ENCODE measurements at places on chromosomes 1 and 21. TPM values are rescaled to one million over a fixed set of nuclear protein-coding genes. Genes with fewer than 3 reads are reported as not detected.

RIIAD1 gene
- total RNA-seq = not detected

SMAP2 gene
- total RNA-seq = 34.9 TPM

NPL gene
- 4.2 TPM for total RNA-seq

FAM131C gene
- 1.4 TPM for total RNA-seq

C1orf185 gene
- total RNA-seq = not detected

LIN28A gene
- total RNA-seq = under 0.01 TPM

HCN3 gene
- 1.8 TPM for total RNA-seq

TMEM240 gene
- 0.83 TPM for total RNA-seq

- no peak for DNase-seq
Observed at GRCh38 chr1:174912264-174912663, 87.5 kb upstream of the CACYBP start.

GRCh38 chr1:27141266-27142003 is 13.5 kb downstream of the SLC9A1 start:
- no peak for DNase-seq

- DNase-seq = peak; percentile 90
Observed at GRCh38 chr1:162908780-162909179, 47.8 kb upstream of the CCDC190 start.

DNA sequence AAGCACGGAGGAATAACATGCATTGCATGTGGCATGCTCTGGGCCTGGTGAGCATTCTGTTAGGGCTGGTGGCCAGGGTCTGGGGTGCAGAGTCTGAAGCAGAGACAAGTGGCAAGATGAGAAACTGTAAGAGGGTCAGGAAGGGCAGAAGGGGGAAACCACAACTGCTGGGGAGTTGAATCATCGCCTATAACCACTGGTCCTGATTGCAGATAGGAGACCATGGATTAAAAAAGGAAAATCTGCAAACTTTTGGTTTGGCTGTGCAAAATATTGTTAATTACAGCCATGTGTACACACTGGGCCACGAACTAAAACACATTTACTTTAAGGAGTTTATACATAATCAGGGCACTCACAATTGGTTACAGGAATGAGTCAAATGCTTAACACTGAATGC is 76.6 kb downstream of the TGFBR3 start:
- peak; percentile 37 for DNase-seq

- no peak for DNase-seq
Observed at GRCh38 chr1:15475752-15476314, at the start of gene CELA2B. CELA2B (plus strand) TSS chr1:15476104; CDS start chr1:15476126, 22 bp downstream.

DNA sequence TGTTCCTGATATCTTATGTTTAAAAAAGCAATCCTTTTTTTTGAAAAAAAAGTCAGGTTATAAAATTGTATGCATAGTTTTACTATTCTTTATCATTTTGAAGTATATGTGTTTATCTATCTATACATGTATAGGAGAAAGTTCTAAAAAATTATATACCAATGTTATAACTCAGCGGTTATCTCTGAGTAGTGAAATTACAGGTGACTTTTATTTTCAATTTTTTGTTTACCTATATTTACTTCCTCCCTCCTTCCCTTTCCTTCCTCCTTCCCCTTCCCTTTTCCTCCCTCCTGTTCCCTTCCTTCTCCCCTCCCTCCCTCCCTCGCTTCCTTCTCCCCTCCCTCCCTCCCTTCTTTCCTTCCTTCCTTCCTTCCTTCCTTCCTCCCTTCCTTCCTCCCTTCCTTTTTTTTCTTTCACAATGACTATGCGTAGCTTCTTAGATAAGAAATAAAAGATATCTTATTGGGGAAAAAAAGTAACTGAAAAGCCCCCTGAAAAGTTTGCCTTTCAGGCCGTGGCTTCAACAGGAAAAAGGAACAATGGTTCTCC is 77.1 kb downstream of the ABCA4 start:
- no peak for DNase-seq

GRCh38 chr1:41109310-41110197 is 88.0 kb upstream of the SLFNL1 start:
- peak; percentile 88 for DNase-seq

DNA sequence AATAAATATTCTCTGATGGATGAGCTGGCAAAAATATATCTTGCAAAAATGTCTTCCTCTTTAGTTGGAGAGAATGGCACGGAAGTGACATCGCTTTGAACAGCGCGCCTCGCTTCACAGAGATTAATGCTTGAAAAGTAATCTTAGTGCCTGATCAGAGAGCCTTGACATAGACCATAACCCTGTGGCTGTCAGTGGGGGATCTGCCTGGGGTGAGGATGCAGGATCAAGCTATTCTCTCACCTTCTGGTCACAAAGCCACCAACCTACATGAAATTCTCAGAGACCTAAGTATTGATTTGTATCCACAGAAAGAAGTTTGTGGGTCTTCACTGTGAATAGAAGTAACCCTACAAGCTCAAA is 492.6 kb downstream of the LMO4 start:
- DNase-seq = no peak

- DNase-seq = peak; percentile 26
Observed at GRCh38 chr1:212229654-212230053, 55.6 kb upstream of the PPP2R5A start.

DNA sequence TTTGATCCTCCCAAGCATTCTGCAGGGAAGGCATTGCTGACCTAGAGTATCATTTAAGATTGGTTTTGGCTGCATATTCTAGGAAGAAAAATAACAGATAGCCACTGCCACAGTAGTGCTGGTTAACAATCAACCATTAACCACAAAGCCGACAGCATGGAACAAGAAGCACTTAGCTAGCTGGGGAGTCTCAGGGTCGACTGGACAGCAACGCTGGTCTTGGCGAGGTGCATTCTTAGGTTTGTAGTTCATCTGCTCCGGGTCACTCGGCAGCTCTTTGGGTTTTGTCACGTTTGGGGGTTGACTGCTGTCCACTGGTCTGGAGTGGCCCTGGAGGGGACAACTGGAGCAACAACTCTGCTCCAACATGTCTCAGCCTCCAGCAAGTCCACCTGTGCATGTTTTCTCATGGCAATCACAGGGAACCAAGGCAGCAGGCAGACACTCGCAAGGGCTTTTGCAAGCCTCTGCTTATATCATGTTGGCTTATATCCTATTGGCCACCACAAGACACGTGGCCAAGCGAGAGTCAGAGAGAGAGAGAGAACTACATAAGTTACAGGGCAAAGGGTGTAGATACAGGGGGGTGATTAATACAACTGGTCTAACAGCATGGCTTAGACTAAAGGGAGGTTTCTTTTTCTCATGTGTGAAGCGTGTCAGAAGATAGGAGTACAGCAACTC is 99.5 kb downstream of the LACTBL1 start:
- no peak for DNase-seq

GRCh38 chr1:30741239-30741894 is 16.2 kb downstream of the LAPTM5 start:
- DNase-seq = no peak

- peak; percentile 82 for DNase-seq
Observed at GRCh38 chr1:166925810-166926478, 49.4 kb downstream of the ILDR2 start.

DNA sequence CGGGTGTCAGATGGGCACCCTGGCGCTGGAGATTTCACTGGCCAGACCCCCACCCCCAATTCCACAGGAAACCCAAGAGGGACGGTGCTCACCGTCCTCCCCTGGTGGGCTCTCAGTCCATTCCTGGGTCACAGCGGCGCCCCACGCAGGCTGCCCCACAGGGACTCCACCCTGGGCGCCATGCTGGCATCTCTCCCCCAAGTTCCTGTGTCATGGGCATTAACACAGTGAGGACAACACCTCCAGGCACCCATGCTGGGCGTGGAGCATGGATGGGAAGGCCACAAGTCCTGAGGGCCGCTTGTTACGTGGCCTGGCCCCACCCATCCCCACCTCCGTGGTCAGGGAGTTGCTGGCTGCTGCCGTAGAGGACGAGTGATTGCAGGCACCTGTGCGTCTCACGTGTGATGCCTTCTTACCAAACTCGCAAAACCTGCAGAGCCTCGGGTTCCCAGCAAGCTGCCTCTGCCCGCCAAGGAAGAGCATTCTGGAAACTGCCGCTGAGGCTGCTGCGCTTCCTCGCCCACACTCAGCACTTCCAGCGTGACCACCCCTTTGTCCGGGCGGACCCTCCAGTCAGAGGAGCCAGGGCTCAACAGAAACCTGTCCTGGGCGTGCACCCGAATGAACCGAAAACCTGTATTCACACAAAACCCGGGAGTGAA is 60.3 kb downstream of the SLX9 start:
- DNase-seq = no peak

- peak; percentile 36 for DNase-seq
Observed at GRCh38 chr1:42680921-42681683, 1.1 kb upstream of the YBX1 start.

- peak; percentile 69 for DNase-seq
Observed at GRCh38 chr1:35660581-35661473, 19.5 kb upstream of the PSMB2 start.

- DNase-seq = no peak
Observed at GRCh38 chr1:22827666-22828483, 117.2 kb downstream of the EPHB2 start.

GRCh38 chr1:248730507-248731335 is 24.8 kb downstream of the LYPD8 start:
- DNase-seq = no peak

- DNase-seq = no peak
Observed at GRCh38 chr1:26690157-26690556, 5.7 kb upstream of the ARID1A start.

All from LHCN-M2 (cell line).